Stimulated activated CD8-positive, alpha-beta memory T cell treated with anti-CD3 and anti-CD28 coated beads, Interleukin-4, amount 100 ng/mL, for 4 hours (primary cell): ENCODE measurements at places on chromosomes 1 and 21.

- DNase-seq = no peak
Observed at GRCh38 chr1:179297105-179297378, 3.4 kb downstream of the SOAT1 start.

GRCh38 chr1:177687544-177687943 lies 282.3 kb downstream of the SEC16B start:
- DNase-seq = no peak

DNA sequence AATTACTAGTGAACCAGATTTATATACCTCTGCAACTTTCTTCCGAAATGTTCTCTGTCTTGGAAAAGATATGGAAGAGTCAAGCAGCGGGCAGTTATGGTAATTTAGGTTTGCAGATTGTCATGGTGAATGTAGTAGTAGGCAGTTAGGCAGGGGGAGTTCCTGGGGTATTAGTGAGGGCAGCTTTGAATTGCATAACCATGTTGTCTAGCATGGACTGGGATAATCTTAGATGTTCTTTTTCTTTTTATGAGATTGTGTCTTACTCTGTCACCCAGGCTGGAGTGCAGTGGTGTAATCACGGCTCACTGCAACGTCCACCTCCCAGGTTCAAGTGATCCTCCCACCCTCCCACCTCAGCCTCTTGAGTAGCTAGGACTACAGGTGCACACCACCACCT lies 25.0 kb downstream of the MACF1 start:
- no peak for DNase-seq

- DNase-seq = no peak
Observed at GRCh38 chr21:32329776-32330175, 31.1 kb downstream of the MRAP start.

DNA sequence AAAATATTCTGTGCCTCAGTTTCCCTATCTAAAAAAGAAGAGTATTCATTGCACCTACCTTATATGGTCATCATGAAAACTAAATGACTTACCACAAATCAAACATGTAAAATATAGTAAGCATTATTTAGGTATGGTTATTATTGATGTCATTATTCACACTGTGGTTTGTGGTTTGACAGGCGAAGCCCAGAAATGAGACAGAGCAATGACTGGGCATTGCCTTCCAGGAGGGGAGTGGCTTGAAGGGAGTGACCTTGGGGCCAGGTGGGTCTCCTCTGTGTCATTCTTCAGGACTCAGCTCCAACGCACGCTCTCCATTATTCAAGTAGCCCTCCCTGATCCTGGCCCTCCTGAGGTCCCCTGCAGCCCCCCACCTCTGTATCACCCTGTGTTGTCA lies 133.7 kb downstream of the DMRTA2 start:
- no peak for DNase-seq

DNA sequence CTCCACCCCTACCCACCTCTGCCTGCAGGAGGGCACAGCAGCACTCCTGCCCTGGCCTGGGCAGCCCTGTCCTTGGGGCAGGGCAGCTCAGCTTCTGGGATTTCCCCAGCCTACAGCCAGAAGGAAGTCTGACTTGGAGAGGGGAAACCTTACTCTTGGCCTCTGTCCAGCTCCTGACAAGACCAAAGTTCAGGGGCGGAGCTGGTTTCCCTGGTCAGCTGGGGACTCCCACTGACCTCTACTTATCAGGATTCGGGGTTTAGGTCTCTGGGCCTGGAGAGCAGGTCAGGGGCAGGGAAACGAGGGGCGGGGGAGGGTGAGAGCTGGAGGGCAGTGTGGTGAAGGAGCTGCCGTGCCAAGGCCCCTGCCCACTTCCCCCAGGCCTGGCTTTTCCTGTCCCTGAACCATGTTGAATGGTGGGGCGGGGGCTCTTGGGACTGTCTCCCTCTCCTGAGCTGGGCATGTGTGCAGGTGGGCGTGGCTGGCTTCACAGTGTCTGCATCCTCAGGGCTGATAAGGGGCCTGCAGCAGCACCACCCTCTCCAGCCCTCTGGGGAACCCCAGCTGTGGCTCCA lies 16.8 kb upstream of the ETV3 start:
- DNase-seq = no peak

DNA sequence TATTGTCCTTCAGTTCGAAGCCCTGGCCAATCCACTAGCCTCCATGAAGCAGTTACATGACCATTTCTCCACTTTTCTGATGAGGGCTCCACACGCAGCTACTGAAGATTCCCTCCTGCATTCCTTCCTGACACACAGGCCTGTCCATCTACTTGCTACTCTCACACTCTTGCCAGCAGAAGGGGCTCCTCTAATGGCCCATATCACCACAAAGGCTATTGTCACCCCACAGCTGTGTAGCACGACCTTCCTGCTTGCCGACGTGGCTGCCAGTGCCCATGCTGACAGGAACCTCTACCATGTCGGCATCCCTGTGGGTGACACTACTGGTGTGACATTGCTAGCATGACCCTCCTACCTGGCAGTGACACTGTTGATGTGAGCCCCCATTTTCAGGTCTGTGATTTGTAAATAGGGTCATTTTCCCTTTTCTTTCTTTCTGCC lies 1528.6 kb upstream of the TPTE start:
- DNase-seq = no peak

DNA sequence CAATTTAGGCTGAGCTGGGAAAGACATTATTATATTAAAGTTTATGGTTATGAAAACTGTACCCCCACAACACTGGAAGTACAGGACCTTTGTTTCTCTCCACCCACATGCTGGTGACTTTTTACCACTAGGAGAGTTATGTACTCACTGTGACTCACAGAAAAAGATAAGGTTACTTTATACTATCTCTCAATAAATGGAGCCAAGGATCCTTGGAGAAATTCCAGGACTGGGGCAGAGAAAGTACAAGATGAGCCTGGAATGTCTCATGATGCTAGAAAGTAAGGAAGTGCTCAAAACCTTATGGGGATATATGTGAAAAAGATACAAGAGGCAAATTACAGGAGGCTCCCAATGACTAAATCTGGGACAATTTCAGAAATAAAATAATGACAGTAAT lies 63.9 kb upstream of the C1orf105 start:
- no peak for DNase-seq

- DNase-seq = no peak
Observed at GRCh38 chr21:15688016-15688415, 41.8 kb upstream of the USP25 start.

DNA sequence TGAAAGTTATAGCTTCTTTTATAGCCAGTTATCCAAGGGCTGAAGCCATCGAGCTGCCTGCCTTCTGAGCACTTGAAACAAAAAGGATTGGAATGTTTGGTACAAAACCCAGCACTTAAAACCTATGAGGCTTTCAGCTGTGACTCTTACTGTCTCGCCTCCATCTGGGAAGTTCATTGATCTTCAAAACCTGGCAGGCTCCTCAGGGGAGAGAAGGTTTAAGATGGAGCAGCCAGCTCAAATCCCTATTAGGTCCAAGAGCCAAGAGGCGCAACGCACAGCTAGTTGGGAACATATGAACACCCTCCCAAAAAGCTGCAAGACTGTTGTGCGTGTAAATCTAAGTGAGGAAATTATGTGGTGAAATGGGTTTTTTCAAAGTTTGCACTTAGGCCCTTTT lies 33.4 kb downstream of the BACE2 start:
- DNase-seq = no peak

- DNase-seq = no peak
Observed at GRCh38 chr1:40799351-40799867, 15.8 kb downstream of the KCNQ4 start.

GRCh38 chr1:170872663-170873062 lies 62.7 kb upstream of the MROH9 start:
- no peak for DNase-seq

DNA sequence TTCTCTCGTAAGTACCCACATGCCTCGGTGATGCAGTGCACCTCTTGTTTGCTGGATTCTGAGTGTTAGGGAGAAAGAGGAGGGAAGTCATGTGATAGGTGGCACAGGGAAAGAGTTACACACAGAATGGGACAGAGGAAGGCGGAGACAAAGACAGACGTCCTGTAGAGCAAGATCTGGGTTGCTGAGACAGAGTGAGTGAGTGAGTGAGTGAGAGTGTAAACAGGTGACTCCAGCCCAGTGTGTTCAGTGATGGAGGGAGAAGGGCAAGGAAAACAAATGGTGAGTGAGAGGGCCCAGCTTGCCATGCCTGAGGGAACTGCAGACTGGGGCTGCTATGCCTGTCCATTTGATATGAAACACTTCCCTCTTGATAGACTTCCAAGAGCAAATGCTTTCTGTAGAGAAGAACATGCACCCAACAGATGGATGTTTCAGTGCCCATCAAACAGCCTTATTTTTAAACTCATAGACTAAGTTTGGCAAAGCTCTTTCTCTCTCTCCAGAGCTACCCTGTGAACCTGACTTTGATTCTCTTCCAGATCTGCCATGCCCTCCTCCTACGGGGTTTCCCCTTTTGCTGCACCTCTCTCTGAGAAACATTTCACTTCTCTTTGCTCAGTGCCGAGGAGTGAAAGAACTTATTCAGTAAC lies 209.9 kb upstream of the COA6 start:
- no peak for DNase-seq

DNA sequence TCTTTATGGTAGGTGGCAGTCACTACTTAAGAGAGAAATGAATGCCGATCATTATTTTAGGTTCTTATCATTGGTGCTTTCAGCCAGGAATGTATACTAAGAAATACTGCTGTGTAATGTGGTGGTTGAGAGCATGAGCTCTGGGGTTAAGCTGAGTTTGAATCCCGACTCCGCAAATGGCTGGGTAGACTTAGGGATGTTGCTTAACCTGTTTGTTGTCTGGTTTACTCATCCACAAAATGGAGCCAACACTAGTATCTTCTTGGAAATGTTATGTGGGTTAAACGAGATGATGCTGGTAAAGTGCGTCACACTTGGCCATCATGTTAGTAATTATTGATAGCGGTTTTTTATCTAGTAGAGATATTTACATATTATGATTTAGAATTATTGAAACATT lies 83.8 kb downstream of the WDR3 start:
- no peak for DNase-seq

GRCh38 chr1:69077633-69078032 lies 490.1 kb upstream of the LRRC7 start:
- no peak for DNase-seq

DNA sequence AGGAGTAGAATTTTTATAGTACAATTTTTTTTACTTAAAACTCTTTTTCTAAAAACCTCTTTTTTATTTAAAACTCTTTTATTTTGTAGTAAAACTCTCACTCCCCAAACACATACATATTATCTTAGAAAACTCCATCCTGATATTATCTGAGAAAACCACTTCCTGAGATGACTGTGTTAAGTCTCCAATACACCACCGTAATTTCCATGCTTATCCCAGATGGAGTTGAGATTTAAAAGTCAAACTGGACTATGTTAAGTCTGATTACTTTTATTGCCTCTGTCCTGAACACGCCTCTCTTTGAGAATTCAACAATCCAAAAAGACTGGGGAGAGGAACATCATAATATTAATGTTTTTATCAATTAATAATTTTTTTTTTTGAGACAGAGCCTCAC lies 3.7 kb downstream of the SEC16B start:
- DNase-seq = no peak
